ENCODE measurements at places on chromosomes 1 and 21. TPM values are rescaled to one million over a fixed set of nuclear protein-coding genes. Genes with fewer than 3 reads are reported as not detected.

- DNase-seq, result peak; percentile 61
These were observed 2.7 kb upstream of the KCNJ9 start for GRCh38 chr1:160078512-160079195.

DNA sequence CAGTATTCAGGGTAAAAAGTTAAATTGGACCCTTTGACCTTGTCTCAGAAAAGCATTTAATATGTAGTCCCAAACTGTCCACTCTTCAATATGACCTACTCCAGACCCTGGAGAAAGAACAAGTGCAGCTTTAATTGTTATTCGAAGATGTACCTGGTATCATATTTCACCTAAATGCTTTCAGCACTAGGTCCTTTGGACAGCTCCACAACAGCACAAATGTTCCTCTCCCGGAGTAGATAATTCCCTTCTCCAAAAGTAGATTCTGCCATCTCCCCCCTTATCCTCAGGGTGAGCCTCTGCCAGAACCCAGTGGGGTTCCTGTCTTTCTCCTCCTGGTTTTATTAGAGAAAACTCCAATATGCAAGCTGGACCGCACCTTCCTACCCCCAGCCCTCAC lies 104.5 kb upstream of the AJAP1 start:
- no peak for DNase-seq

- DNase-seq, result no peak
These were observed 24.7 kb upstream of the LAMC1 start for GRCh38 chr1:182998482-182998881.

DNA sequence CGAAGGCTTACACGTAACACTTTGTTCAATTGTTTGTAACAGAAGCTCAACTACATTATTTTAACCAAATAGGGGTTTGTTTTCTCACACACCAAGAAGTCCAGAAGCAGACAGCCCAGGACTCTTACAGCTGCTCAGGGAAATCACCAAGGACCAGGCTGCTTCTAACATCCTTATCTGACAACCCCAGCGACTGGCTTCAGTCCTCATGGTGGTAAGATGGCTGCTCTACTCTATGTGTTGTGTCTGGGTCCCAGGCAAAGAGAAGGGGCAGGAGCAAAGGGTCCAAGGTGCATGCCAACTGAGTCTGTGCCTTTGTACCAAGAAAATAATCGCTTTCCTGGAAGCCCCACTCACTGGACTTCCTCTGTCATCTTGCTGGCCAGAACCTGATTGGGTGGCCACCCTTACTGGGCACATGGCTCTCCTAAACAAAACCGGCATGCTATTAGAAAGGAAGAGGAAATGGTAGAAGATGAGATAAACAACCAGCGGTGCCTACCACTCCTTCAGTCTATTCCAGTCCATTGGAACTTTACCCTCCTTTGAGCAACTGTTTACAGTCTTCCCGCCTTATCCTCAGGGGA lies 34.1 kb upstream of the LRRC8D start:
- DNase-seq, result no peak

GRCh38 chr1:160006312-160006940 lies 25.4 kb downstream of the PIGM start:
- DNase-seq, result peak; percentile 58

DNA sequence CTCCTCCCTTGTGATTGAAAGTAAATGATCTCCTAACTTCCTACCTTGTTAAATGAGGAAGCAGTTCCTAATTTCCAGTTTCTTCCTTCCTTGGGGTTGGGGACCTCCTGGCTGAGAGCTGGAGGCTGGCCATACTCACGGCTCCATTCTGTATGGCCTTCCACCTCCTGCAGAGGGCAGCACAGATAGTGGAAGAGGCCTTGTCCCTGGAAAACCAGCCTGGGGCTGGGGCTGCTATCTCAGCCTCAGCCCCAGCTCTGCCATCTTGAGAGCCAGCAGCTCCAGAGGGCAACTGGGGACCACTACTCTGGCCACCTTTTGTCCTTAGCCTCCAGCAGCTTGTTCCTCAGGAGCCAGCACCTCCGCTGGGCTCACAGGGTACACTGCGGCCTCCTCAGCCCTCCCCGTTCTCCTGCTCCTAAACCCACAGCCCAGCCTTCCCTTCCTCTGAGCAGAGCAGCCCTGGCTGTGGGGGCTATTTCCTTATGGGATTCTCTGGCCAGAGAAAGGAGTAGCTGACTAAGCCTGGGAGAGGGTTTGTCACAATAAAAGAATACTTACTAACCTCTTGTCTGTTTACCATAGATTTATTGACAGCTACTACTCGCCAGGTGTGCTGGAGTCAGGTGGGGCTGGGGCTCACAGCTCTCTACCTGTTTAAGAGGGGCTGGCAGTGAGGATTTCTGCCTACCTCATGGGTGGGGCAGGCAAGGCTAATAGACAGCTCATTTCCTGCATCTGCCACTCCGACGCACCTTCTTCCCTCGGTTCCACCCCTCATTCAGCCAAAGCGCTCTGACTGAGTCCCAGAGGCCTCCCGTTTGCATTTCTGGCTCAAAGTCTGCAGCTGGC lies 6.3 kb downstream of the TMEM234 start:
- DNase-seq, result peak; percentile 61

GRCh38 chr1:37620707-37621106 lies 14.0 kb downstream of the RSPO1 start:
- no peak for DNase-seq

LRRC38 gene
- total RNA-seq, result not detected

TAL1 gene
- not detected for total RNA-seq

SPRR1B gene
- not detected for total RNA-seq

ST6GALNAC5 gene
- total RNA-seq, result not detected

LPAR3 gene
- not detected for total RNA-seq

LRRC7 gene
- not detected for total RNA-seq

GABRD gene
- not detected for total RNA-seq

NR5A2 gene
- total RNA-seq, result 2.8 TPM
